ENCODE measurements at places on chromosomes 16 and 17. TPM values are rescaled to one million over a fixed set of nuclear protein-coding genes. Genes with fewer than 3 reads are reported as not detected.

DNA sequence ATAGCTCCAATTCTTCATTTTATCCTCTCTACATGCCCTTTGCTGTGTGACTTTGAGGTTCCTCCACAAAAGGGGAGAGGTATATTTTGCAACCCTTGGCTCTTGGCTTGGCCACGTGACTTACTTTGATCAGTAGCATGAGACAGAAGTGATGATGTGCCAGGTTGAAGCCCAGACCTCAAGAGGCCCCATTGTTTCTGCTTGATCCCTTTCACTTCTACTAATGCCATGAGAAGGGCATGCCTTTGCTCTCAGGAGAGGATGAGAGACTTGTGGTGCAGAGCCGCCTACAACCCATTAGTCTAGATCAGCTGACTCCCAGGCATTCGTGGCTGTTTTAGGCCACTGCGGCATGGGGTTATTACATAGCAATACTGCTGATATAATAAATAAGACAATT lies 356.2 kb upstream of the SALL1 start:
- no peak for DNase-seq

- DNase-seq, result peak; percentile 98
Observed at GRCh38 chr17:68981288-68981687, 26.1 kb upstream of the ABCA8 start.

DNA sequence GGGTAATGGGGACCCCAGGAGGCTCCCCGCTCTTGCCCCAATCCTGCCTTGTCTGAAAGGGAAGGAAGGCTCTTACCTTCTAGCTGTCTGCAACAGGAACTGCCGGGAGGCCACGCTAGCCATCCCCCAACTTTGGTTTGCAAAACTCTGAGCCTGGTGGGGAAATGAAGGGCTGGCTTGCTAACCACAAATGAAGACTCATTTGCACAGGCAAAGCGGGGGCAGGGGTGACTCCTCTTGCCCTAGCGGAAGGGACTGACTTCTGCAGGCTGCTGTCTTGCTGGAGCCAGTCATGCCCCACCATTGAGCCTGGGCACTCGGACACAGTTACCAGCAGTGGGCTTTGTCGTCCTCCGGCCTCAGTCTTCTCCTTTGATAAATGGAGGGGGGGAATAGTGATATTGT lies 52.6 kb downstream of the PLCG2 start:
- DNase-seq, result no peak

- DNase-seq, result no peak
Observed at GRCh38 chr17:10745231-10745630, 15.4 kb upstream of the TMEM220 start.

DNA sequence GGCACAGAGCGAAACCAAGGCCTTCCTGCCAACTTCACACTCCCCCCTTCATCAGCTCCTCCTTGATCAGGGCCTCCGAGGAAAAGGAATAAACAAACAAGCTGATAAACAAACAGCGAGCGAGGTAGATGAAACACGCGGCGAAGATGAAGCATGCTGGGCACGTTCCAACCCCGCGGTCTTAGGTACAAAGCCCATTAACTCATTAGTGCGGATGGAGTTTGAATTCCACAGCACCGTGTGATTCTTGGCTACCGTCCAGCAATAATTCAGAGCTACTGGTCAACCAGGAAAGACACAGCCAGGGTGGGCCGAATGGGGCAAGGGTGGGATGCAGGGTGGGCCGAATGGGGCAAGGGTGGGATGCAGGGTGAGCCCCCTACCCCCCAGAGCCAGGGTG lies 67.3 kb downstream of the RBFOX3 start:
- peak; percentile 30 for DNase-seq

- no peak for DNase-seq
Observed at GRCh38 chr17:4708436-4708835, 2.0 kb upstream of the ARRB2 start.

The RASD1 gene
- 2.6 TPM for total RNA-seq

DNA sequence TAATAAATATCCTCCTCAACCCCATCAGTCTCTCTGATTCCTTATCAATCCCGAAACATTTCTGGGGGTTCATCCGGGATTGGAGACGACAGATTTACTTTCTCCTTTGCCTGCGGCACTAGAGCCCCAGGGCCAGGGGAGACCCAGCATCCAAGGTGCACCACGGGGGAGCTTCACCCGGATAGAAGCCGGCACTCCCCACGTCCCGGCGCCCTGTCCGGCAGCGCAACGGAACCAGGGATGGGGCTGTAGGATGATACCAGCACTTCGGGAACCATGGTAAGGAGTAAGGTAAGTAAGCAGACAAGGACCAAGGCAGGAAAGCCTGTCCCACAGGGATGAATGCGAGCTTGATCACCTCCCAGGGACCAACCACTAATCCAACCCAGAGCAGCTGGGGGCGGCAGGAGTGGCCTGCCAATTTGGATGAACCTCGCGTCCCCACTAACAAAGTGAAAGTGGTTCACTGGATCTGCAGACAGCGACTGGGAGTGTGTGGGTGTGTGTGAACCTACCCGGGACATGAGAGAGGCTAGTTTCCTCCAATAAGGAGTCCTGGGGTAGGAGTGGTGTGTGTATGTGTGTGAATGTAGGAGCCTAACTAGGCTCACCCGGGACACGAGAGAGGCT lies 11.9 kb downstream of the POLR3K start:
- no peak for DNase-seq

DNA sequence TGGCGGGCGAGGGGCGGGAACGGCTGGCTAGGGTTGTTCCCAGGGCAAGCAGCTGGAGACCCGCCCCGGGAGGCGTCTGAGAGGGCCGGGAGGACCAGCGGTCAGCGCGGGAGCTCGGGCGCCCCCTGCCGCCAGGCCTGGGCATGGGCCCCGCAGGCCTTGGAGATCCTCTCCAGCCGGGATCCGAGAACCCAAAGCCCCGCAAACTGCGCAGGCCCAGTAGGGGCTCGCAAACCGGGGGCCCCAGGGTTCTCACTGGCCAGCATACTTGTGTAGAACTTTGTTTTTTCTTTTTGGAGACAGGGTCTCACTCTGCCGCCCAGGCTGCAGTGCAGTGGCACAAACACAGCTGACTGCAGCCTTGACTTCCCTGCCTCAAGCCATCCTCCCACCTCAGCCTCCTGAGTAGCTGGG lies 20.8 kb upstream of the ZNF423 start:
- peak; percentile 49 for DNase-seq

DNA sequence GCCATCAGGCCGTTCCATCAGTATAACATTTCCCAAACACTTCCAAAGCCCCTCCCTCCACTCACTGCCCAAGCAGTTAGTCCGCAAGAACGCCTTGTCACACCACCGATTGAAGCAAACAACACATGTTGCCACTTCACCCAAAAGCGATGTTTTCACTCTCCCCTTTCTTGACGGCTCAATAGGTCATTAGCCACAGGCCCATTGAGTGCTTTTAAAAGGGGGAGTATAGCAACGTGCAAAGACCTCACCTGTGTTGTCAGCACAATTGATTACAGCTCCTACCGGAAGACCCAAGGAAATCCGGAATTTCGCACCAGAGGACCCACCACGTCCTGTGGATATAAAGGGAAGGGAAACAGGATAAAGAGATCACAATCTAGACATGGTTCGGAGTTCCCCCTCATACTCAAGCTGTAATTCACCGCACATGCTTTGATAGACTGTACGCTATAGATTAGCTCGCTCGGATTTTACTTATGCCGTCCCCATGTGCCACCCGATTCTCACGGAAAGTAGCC lies 690 bp downstream of the RPL23 start:
- peak; percentile 84 for DNase-seq

GRCh38 chr16:55116165-55116920 lies 185.7 kb downstream of the IRX5 start:
- no peak for DNase-seq

DNA sequence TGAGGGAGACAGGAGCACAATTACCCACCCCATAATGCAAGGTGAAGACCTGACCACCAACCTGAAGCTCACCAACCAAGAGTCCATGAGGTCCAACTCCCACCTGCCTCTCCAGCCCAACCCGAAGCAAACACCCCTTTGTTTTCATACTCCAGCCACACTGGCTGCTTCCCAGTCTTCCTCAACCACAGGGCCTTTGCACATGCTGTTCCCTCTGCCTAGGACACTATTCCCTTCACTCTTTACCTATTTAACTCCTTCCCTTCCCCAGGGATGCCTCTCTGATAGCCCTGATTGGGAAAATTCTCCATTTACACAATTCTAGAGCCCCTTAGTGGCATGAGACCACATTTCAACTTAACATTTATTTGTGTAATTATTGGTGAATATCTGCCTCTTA lies 86.0 kb downstream of the VAT1L start:
- no peak for DNase-seq

GRCh38 chr17:59433586-59433985 lies 102.1 kb downstream of the YPEL2 start:
- no peak for DNase-seq

DNA sequence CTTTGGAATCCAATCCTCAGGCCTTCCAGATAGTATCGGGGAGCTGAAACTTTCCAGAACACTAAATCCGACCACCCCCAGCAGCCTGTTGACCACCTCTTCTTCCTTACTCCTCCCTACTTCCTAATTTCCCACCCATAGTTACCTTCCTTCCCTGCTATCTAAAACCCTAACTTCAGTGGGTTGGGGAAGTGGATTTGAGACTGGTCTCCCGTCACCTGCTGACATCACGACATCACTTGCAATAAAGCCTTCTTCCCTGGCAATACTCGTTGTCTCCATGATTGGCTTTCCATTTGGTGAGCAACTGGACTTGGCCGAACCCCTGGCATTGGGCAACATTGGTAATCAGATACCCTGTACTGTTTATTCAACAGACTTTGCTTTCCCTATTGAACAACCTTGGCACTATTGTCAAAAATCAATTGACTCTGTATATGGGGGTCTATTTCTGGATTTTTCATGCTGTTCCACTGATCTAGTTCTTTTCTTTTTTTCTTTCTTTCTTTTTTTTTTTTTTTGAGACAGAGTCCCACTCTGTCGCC lies 11.8 kb upstream of the FOXK2 start:
- no peak for DNase-seq

GRCh38 chr16:81526935-81527334 lies 82.3 kb downstream of the CMIP start:
- peak; percentile 63 for DNase-seq

The CACNG1 gene
- total RNA-seq, result not detected

- DNase-seq, result no peak
Observed at GRCh38 chr16:24045641-24046040, 209.9 kb downstream of the PRKCB start.

DNA sequence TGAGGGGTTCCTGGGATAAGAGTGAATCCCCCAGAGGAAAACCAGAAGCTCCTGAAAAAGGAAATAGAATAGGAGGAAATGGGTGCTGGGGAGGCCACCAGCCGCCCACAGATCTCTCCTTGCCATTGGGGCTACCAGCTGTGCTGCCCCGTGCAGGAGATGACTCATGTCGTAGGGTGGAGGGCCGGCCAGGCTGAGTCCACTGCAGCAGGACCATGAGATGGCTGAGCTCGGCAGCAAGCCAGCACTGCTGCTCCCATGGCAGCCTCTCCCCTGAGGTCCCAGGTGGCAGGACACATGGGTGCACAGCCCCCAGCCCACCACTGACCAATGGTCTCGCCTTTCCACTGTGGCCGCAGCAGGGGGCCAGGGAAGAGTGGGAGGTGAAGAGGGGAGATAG lies 95.5 kb downstream of the GNAO1 start:
- peak; percentile 31 for DNase-seq

GRCh38 chr16:74492976-74493375 lies 71.7 kb upstream of the CLEC18B start:
- no peak for DNase-seq

DNA sequence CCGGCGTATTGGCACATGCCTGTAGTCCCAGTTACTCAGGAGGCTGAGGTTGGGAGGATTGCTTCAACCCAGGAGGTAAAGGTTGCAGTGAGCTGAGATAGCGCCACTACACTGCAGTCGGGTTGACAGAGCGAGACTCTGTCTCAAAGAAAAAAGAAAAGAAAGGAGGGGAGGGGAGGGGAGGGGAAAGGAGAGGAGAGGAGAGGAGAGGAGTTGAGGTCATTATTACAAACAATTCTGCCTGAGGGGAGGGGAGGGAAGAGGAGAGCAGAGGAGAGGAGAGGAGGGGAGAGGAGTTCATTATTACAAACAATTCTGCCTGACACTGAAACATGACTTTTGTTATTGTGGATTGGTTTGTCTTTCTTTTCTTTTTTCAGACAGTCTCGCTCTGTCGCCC lies 19.8 kb upstream of the ABCA5 start:
- no peak for DNase-seq

The KRT33B gene
- total RNA-seq, result not detected

The SLC38A7 gene
- 27.4 TPM for total RNA-seq

GRCh38 chr16:81688182-81688581 lies 90.9 kb upstream of the PLCG2 start:
- no peak for DNase-seq

DNA sequence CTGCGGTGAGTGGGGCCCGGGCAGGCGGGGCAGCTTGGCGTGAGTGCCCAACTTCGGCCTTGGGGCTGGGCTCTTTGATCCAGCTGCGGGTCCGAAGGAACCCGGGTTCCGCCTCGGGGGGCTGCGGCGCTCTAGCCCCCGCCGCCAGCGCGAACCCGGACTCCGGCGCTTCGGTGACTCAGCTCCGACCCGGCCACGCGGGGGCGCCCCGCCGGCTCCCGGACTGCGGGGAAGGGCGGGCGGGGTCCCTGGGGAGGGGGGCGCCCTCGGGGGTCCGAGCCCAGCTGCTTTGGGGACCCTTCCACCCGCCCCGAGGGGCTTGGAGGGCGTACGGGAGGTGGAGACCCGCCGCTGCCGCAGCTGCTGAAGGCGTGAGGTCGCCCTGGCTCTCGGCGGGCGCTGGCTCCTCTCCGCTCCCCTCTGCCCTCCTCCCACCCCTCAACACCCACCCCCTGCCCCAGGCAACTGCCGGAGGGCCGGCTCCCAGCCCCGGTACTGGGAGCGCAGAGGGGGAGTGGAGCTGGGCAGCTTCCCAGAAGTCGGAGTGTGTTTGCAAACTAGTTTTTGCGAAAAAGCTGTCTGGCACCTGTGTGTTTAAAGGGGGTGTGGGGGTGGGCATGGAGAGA lies 516 bp downstream of the CPNE2 start:
- peak; percentile 39 for DNase-seq

GRCh38 chr17:21129023-21129681 lies 2.4 kb downstream of the DHRS7B start:
- DNase-seq, result peak; percentile 75

The SENP3 gene
- total RNA-seq, result 52.3 TPM

DNA sequence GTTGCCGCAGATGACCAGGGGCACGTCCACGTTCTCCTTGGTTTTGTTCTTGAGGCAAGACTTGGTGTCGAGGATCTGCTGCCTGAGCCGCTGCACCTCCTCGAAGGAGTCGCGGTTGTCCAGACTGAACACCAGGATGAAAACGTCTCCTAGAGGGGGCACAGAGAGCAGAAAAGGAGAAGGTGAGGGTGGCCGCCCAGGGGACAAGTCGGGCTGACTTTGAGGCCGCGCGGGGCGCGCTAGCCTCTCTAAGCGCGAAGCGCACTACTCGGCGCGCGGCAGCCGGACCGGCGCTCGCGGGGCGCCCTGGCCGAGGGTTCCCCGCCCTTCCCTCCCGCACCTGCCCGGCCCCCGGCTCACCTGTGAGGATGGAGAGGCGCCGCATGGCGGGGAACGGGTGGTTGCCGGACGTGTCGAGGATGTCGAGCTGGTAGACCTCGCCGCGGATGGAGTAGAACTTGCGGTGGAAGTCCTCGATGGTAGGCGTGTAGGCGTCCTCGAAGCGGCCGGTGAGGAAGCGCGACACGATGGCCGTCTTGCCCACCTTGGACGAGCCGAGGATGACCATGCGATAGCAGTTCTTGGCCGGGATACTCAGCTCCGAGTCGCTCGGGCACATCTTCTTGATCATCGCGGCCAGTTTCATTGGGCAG lies 533 bp downstream of the RASD1 start:
- peak; percentile 46 for DNase-seq

The RPH3AL gene
- total RNA-seq, result 8.9 TPM

The KRT9 gene
- total RNA-seq, result not detected

Measured in lung microvascular endothelial cell (primary cell).